ENCODE measurements at places on chromosomes 5 and 9.

DNA sequence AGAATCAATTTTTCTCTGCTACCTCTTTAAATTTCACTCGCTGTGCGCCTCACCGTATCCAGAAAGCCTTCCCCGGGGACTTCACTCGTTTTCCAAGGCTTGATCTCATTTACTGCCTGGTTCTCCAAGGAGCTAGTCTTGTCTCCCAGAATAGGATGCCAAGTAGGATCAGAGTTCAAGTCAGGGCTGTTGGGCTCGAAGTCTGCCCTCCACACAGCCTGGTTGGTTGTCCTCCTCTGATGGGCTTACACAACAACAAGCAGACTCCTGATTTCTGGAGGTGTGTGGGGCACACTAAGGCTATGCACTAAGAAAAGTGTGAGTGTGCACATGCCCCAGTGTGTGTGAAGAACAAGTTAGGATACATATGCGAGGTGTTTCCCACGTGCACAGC lies 14.0 kb upstream of the TNIP1 start:
- no peak for DNase-seq

GRCh38 chr5:67092535-67092934 lies 104.1 kb downstream of the CD180 start:
- DNase-seq: no peak

DNA sequence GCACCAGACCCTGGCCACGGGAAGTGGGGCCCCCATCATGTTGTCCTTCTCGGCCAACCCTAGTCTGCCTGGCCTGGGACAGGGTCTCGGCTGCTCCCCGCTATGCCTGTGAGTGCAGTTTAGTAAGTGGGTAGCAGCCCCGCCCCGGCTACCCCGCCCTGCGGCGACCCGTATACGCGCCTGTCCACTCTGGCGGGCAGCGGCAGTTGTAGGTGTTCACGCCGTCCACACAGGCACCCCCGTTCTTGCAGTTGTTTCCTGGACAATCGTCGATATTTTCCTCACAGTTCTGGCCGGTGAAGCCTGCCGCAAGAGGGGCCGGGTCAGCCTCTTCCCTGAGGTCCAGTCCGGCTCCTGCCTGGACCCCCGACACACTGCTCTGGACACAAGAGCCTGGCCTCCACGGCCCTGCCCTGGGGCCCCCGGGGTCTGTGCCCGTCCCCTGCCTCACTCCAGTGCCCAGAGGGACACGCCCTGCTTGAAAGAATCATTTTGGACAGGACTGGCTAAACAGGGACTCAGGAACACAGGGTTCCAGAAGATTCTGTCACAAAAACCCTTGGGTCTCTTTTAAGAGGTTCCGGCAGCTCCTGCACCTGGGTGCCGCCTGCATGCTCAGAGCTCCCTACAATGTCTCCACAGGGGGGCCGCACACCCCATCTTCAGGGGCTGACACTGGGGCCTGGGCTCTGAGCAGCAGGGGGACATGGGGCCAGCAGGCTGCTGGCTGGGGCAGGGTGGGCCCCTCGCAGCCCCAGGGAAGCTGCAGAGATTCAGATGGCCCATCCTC lies 26.4 kb downstream of the NOTCH1 start:
- DNase-seq: no peak

- no peak for DNase-seq
Measured at GRCh38 chr5:176901260-176902101, 2.3 kb upstream of the HK3 start.

DNA sequence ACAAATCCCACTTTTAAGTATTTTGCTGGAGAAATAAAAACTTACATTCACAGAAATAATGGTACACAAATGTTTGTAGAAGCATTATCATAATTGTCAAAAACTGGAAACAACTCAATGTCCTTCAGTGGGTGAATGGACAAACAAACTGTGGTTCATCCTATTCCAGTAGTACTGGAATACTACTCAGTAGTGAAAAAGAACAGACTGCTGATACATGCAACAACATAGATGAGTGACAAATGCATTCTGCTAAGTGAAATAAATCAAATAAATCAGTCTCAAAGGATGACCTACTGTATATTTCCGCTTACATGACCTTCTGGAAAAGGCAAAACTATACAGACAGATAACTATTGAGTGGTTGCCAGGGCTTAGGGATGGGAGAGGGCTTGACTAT lies 114.1 kb downstream of the ANKRD55 start:
- no peak for DNase-seq

DNA sequence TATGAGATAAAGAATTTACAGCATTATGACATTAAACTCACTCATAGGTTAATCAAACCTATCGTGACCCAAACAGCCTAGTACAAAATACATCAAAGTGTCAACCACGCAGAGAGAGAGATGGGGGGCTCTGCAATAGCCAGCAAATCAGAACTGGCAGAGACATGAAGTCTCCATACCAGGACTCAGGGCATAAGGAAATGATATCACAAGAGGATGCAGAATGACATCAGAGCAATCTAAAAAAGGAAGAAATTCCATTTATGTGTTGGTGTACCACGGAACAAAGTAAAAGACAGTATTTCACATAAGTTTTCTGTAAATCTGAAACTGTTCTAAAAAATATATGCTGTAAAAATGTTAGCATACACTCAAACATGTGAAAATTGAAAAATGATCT lies 24.6 kb downstream of the BICD2 start:
- no peak for DNase-seq

- DNase-seq: no peak
Measured at GRCh38 chr5:151227918-151228447, 4.1 kb upstream of the CCDC69 start.

GRCh38 chr5:8851101-8851500 lies 694.8 kb downstream of the SEMA5A start:
- DNase-seq: no peak

DNA sequence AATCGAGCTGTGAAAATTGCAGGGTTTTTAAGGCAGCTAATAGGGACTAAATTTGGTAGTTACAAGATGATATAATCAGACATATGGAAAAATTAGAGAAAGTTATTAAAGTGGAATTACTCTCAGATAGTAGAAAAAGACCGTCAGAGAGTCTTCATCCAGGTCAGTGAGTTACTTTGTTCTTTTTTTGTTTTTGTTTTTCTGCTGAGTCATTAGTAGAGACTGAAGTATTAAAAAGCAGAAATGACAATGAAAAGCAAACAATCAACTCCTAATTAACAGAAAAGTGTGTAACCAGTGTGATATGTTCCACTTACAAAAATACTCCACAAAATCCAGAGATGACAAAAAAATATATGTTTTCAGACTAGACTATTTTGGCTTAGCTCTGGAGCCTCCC lies 480.4 kb upstream of the COX7C start:
- no peak for DNase-seq

DNA sequence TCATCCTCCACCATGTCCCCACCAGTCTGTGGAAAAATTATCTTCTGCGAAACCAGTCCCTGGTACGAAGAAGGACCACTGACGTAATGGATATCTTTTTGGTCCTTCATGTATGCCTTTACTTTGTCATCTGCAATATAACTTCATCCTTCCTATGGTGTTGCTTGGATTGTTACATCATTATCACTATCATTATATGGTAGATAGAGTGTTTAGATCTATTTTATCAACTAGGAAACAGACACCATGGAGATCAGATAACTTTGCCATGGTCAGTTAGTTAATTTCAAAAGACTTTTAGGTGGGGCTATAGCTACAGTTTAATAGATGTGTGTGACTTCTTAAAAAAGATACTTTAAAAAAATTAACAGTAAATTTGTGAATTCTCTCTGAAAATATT lies 23.8 kb upstream of the CAMLG start:
- DNase-seq: no peak

Data from activated gamma-delta T cell treated with anti-CD3 and anti-CD28 coated beads, Interleukin-2, amount 50 U/mL, for 16 hours (primary cell).